ENCODE measurements at places on chromosomes 5 and 9.

GRCh38 chr9:116662646-116663310 lies 24.3 kb upstream of the TRIM32 start:
- DNase-seq, result no peak

- DNase-seq, result no peak
These were observed 103.0 kb downstream of the PCSK1 start for GRCh38 chr5:96329886-96330529.

- DNase-seq, result no peak
These were observed 26.8 kb upstream of the RPL26L1 start for GRCh38 chr5:172932313-172933017.

DNA sequence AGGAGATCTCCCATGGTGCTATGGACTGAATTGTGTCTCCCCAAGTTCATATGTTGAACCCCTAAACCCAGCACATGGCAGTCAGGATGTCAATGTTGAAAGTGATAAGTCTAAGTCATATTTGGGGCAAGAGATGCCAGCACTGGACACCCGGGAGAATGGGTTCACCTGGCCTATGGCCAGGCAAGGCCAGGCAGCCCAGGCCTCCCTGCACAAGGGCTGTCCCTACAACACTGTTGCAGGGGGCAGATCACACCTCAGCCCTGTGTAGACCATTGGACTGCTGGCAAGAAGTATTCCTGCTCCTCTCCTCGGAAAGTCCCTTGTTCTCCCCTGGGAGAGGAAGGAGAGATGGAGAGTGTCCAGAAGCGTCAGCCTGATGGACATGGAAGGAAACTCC lies 240.5 kb downstream of the GADD45G start:
- DNase-seq, result no peak

Data from chondrocyte (in vitro differentiated cells).